Retinal pigment epithelial cell (primary cell): ENCODE measurements at places on chromosomes 5 and 9.

DNA sequence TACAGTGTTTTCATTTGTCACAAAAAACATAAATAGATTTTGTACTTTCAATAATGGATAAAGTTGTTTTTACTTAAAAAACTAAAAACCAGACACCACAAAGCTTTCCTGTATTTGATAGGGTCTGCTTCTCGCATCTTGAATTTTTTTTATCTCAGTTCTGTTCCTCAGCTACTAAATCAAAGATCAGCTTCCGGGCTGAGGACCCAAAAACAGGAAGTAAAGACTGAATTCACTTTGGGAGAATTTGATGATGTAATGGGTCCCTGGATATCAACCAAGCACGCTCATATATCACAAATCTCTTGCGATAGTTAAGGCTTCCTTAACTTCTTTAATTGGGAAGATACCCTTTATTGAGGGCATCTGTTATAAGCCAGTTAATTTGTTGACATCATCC, 24.1 kb downstream of the ITK start:
- DNase-seq, result no peak

DNA sequence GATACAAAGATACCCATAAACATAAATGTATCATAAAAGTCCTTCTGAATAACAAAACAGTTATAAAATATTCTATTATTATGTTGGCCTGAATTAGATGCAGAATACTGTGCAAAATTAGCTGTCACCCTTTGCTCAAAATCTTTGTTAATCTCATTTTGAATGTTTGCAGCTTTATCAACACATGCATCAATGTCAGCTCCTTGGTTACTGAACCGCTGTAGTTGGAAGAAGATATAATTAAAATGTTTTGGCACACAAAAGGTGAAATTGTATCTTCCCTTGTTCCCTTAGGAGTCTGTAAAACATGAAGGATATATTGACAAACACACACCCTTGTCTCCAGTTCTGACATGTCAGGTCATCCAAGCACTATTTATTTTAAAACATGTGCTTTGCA, 146.3 kb upstream of the POU5F2 start:
- DNase-seq, result no peak

DNA sequence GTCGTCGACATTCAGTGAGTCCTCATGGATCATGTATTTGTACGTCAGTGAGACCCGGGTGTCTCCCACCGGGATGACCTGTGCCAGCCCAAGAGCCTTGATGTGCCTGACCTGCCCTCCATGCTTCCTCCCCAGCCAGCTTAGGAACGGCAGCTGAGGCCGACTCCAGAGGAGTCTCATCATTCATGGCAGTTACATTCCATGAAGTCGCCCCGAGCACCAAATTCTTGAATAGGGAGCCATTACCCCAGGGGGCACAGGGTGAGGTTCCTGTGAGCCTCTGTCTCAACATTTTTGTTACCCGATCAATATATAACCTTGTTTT, 67.8 kb downstream of the ZNF354C start:
- DNase-seq, result no peak

DNA sequence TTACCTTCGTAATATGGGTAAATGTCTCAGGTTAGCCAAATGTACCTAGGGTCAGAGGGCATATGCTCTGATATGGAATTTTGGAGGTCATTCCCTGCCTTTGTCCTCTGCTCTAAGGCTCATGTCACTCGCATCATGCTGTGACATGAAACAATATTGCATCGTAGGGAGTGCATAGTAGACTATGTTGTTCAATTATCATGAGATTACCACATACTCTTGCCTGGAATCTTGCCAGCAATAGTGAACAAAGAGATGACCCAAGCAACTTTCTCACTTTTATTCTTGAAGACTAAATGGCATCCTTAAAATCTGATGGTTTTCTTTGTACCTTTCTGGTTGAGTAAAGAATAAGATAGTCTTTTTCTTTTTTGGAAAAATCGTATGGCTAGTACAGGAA, 27.6 kb downstream of the ZNF462 start:
- DNase-seq, result no peak

GRCh38 chr5:133686566-133686965, 74.2 kb upstream of the FSTL4 start:
- no peak for DNase-seq

- no peak for DNase-seq
These were observed 400.5 kb downstream of the ARRDC3 start for GRCh38 chr5:90982576-90982975.

- DNase-seq, result no peak
These were observed 10.9 kb downstream of the CXXC5 start for GRCh38 chr5:139658928-139659667.

DNA sequence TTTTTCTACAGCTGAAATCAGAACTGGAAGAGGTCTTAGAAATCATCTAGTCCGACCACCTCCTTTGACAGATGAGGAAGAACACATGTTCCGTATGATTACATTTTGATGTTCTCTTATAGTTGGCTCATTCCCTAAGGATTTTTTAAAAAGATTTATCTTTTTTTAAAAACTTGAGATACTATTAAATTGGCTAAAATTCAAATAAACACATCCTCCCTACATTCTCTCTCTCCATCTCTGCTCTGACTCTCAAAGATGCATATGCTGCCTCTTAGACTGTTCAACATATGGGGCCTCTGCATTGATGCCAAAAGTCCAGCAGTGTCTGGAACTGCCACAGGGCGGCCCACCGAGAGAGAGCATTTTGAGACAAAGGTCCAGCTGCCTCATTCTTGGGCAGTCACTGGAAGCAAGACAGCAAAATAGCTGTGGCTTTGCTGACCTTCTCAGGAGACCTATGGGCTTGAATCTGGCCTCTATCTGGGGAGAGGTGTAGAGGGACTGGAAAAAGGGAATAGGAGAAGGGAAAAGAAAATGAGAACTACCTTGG, 12.8 kb upstream of the TSSK1B start:
- DNase-seq, result no peak

- DNase-seq, result no peak
These were observed 52.8 kb upstream of the GRHPR start for GRCh38 chr9:37369671-37370070.

- no peak for DNase-seq
These were observed 57.8 kb upstream of the SPINK5 start for GRCh38 chr5:148005788-148006520.

- no peak for DNase-seq
These were observed 130.9 kb downstream of the PALM2AKAP2 start for GRCh38 chr9:109910671-109911518.

DNA sequence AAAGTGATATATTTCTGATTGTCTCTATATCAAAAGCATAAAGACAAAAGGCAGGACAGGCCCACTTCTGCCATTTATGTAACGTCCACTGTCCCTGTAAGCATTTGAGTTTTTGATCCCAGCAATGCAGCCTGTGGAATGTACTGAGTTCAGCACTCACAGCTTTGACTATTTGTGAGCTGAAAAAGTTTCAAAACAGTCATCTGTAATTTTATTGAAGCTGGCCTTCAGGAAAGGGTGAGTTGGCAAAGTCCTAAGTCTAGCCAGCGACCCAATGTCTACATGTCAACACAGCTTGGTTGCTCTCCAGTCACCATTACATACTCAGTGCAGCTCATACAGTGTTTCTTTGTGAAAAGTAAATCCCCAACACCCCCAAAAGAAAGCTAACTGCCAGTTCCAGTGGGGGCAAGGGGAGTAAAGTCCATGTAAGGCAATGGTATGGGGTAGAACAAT, 9.7 kb downstream of the LIFR start:
- DNase-seq, result no peak

DNA sequence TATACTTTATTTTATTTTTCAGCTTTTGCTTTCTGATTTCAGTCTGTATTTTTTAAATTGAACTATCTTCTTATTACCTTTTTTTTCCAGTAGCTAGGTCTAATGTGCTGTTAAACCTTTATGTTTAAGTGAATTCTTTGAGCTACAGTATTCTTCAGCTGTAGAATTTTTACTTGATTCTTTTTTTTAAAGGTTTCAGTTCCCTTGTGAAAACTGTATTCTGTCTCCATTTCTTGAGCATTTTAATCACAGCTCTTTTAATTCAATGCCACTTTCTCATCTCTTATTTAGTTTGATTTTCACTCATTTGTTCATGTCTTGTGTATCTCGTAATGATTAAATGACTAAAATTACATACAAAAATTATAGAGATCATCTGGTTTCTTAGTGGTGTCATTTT, 233.8 kb downstream of the MTRR start:
- DNase-seq, result no peak
